ENCODE measurements at places on chromosomes 7 and 10. TPM values are rescaled to one million over a fixed set of nuclear protein-coding genes. Genes with fewer than 3 reads are reported as not detected.
A peak's percentile ranks its signal among the peaks of the same experiment; 100 is the strongest.

CACNB2 gene
- total RNA-seq = 23.9 TPM

DNA sequence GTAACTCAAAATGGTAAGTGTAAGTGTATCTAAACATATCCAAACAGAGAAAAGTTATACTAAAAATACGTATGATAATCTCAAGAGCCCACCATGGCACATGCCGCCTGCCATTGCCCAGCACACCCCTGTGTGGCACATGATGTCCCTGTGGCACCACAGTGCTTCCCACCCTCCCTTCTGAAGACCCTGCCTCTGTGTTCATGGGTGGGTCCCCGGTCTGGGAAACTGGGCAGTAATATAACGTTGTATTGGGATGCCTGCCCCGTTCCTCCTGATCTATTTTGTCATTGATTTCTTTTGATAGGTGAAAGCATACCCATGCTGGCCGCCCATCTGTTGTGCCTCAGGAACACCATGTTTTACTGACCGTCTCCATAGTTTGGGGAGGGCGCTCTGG, 296.8 kb upstream of the SHH start:
- H3K4me1 ChIP-seq = no peaks in the 10 kb centered on the region
- DNase-seq = no peak
- H3K27ac ChIP-seq = no peak overlapping the region
- no peak overlapping the region for H3K4me3 ChIP-seq
- no peaks in the 10 kb centered on the region for H3K27me3 ChIP-seq

- no peak overlapping the region for H3K4me3 ChIP-seq
- H3K27ac ChIP-seq = no peak overlapping the region
- H3K4me1 ChIP-seq = no peaks in the 10 kb centered on the region
Observed at GRCh38 chr10:65365878-65366277, 1560.0 kb upstream of the LRRTM3 start.

DNA sequence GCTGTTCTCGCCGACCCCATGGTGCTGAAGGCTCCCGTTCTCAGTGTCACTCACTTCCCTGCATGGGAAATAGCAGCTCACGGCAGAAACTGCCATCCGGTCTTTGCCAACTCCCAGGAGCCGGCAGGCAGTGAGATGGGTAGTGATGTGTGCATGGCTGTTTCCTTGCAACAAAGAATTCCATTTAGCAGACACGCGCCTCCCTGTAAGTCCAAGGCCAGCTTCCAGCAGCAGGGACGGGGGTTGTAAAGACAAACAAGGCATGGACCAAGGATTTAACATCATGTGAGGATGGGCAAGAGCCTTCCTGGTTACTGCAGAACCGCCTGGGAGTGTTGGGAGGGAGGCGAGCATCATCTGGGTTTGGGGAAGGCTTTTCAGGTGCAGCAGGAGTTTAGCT, 273.1 kb downstream of the GLRX3 start:
- H3K36me3 ChIP-seq = no peaks in the 10 kb centered on the region
- H3K27ac ChIP-seq = no peak overlapping the region
- H3K27me3 ChIP-seq = no peaks in the 10 kb centered on the region
- DNase-seq = no peak
- no peak overlapping the region for H3K4me3 ChIP-seq

RTKN2 gene
- total RNA-seq = 7.1 TPM

DNA sequence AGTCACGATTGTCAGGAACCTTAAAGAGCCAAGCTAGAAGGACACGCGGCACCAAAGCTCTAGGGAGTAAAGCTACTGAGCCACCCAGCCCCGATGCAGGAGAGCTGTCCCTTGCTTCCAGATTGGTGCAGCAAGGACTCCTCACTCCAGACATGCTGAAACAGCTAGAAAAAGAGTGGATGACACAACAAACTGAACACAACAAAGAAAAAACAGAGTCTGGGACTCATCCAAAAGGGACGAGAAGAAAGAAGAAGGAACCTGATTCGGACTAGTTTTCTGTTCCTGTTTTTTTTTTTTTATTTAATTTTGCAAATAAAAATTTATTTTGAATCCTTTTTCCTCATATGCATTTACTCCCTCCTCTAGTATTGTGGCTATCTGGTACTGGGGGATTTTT, 11.4 kb upstream of the HKDC1 start:
- H3K27ac ChIP-seq = no peak overlapping the region
- H3K4me1 ChIP-seq = no peaks in the 10 kb centered on the region
- no peak overlapping the region for H3K4me3 ChIP-seq
- no peak for DNase-seq
- no peaks in the 10 kb centered on the region for H3K27me3 ChIP-seq

- no peaks in the 10 kb centered on the region for H3K36me3 ChIP-seq
- H3K27me3 ChIP-seq = no peaks in the 10 kb centered on the region
- H3K4me3 ChIP-seq = no peak overlapping the region
Observed at GRCh38 chr7:38451840-38452239, 178.4 kb upstream of the TARP start.

GRCh38 chr7:46089281-46089680, 168.2 kb upstream of the IGFBP3 start:
- H3K36me3 ChIP-seq = no peaks in the 10 kb centered on the region
- H3K4me3 ChIP-seq = no peak overlapping the region
- H3K27ac ChIP-seq = no peak overlapping the region
- no peaks in the 10 kb centered on the region for H3K4me1 ChIP-seq
- no peaks in the 10 kb centered on the region for H3K27me3 ChIP-seq

FOXP2 gene
- total RNA-seq = 49.3 TPM

SPDYE2 gene
- total RNA-seq = 0.34 TPM

STAMBPL1 gene
- 24.5 TPM for total RNA-seq

EPO gene
- total RNA-seq = not detected

GRCh38 chr10:79430325-79430905, 15.0 kb downstream of the ZCCHC24 start:
- H3K4me1 ChIP-seq = peaks cover 4% of the 10 kb centered on the region
- H3K4me3 ChIP-seq = no peak overlapping the region
- peaks cover 20% of the 10 kb centered on the region for H3K36me3 ChIP-seq
- H3K27ac ChIP-seq = no peak overlapping the region
- H3K27me3 ChIP-seq = no peaks in the 10 kb centered on the region

- no peak overlapping the region for H3K27ac ChIP-seq
- H3K27me3 ChIP-seq = peaks cover 88% of the 10 kb centered on the region
- no peaks in the 10 kb centered on the region for H3K36me3 ChIP-seq
- H3K4me3 ChIP-seq = no peak overlapping the region
- DNase-seq = peak; percentile 83
Observed at GRCh38 chr7:27196287-27196767, 3.6 kb downstream of the HOXA13 start.

GRCh38 chr7:7761340-7761973, 43.0 kb upstream of the RPA3 start:
- peak; percentile 72 for DNase-seq
- no peaks in the 10 kb centered on the region for H3K36me3 ChIP-seq

NRAP gene
- total RNA-seq = not detected

RBM20 gene
- 1.0 TPM for total RNA-seq

DNA sequence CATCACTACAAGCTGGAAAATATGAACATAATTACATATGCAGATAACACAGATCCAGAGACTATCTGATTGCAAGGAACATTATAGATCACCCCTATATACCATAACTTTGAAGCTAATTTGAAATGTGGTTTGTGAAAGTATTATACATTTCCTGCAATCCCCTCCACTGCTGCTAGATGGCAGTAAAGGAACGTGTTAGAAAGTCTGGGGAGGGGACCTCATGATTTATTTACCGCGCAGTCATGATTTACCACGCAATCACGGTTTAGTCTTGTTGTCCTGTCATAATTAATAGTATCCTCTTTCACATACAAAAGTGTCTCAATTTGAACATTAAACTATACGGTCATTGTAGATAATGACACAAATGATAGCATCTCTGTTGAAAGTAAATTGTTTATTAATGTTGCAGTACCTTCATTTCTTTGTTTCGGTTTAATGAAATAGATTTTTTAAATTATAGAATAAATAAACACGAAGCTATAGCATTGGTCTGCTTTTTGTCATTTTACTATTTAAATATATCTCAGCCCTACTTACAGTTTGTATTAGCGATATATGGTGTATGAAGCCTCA, 145.3 kb upstream of the PRSS1 start:
- no peaks in the 10 kb centered on the region for H3K36me3 ChIP-seq
- H3K4me1 ChIP-seq = no peaks in the 10 kb centered on the region
- no peaks in the 10 kb centered on the region for H3K27me3 ChIP-seq
- peak; percentile 53 for DNase-seq

DNA sequence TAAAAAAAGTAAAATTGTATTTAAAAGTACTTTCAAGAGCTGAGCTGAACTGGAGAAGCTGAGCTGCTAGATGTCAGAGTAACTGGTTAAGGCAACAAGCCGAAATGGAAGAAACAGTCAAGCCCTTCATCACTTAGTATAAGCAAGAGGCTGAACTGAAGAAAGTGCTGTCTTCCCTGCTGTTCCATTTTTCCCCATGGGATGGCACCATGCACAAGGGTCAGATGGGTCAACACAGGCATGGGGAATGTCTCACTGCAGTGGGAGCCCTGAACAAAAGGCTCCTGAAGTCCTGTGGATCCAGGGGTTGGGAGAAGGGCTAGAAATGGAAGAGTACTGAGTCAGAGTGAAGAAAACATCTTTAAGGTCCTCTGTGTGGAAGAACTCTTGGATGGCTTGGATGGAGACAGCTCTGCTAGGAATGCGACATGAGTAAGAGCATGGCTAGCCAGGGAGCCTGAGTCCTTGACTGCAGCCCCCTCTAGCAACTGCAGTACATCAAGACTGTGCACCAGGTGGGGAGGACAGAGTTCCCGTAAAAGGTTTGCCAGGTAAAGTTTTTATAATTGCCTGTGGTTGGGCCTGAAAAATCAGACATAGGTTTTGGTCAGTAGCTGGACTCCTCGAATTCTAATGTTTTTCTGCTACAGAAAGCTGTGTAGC, 348.3 kb downstream of the GPR158 start:
- H3K27me3 ChIP-seq = no peaks in the 10 kb centered on the region
- H3K36me3 ChIP-seq = no peaks in the 10 kb centered on the region
- H3K4me1 ChIP-seq = no peaks in the 10 kb centered on the region

RNF133 gene
- total RNA-seq = 9.1 TPM

DNA sequence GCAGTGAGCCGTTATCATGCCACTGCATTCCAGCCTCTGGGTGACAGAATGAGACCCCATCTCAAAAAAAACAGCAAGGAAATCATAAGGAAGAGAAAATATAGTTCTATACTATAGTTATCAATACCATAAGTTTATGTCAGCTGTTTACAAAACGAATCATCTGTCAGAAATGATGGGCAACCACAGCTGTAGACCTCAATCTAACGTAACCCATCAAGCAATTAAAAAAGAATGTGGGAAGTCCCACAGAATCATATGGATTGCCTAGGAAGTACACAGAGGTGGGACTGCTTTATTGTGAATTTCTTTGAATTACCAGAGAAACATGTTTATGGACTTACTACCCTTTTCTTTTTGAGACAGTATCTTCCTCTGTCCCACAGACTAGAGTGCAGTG, 6.9 kb downstream of the NRBF2 start:
- DNase-seq = no peak
- peaks cover 6% of the 10 kb centered on the region for H3K36me3 ChIP-seq
- no peaks in the 10 kb centered on the region for H3K27me3 ChIP-seq
- H3K4me1 ChIP-seq = no peaks in the 10 kb centered on the region
- H3K27ac ChIP-seq = no peak overlapping the region

C10orf67 gene
- 2.3 TPM for total RNA-seq

TCERG1L gene
- not detected for total RNA-seq

DNA sequence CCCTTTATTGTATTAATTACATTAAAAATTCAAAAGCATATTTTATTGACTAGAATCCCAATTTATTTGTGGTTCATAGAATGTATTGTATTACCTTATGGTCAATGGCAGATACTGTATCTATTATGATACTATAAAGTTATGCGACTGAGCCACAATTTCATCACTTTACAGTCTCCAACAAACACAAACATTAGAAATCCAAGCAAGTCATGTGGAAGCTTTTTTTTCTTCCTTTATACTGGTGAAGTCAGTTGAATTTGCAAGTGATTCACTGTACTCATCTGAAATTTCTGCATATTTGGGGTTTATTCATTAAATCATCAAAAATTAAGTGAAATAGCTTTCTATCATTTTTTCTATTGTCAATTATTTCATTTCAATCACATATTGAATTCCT, 54.3 kb downstream of the BMPER start:
- H3K27me3 ChIP-seq = no peaks in the 10 kb centered on the region
- H3K36me3 ChIP-seq = peaks cover 17% of the 10 kb centered on the region
- H3K4me1 ChIP-seq = peaks cover 9% of the 10 kb centered on the region
- no peak overlapping the region for H3K27ac ChIP-seq
- H3K4me3 ChIP-seq = no peak overlapping the region

GRCh38 chr7:20795881-20796280, 9.2 kb upstream of the SP8 start:
- H3K4me3 ChIP-seq = no peak overlapping the region
- no peak overlapping the region for H3K27ac ChIP-seq
- H3K36me3 ChIP-seq = no peaks in the 10 kb centered on the region
- peaks cover 9% of the 10 kb centered on the region for H3K4me1 ChIP-seq
- peaks cover 14% of the 10 kb centered on the region for H3K27me3 ChIP-seq

GRCh38 chr7:23405240-23405618, 65.1 kb downstream of the IGF2BP3 start:
- no peaks in the 10 kb centered on the region for H3K36me3 ChIP-seq
- no peaks in the 10 kb centered on the region for H3K4me1 ChIP-seq
- no peaks in the 10 kb centered on the region for H3K27me3 ChIP-seq
- DNase-seq = no peak
- H3K27ac ChIP-seq = no peak overlapping the region

AGR2 gene
- 248 TPM for total RNA-seq

DNA sequence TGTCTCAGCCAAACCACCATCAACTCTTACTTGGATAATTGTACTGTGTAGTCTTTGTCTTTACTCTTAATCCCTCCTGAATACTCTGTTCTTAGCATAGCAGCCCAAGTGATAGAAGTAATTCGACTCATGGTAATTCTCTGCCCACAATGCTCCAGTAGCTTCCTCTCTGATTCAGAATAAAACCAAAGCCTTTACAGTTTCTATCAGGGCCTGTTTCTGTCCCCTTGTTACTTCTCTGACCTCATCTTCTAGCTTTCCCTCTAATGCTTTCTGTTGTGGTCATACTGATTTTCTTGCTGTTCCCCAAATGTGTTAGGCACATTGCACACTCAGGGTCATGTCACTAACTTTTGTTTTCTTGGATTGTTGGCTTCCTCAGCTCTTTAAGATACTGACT, 8.0 kb downstream of the ZNF518A start:
- DNase-seq = no peak
- H3K27ac ChIP-seq = no peak overlapping the region
- H3K4me3 ChIP-seq = no peak overlapping the region
- no peaks in the 10 kb centered on the region for H3K4me1 ChIP-seq
- no peaks in the 10 kb centered on the region for H3K27me3 ChIP-seq
- H3K36me3 ChIP-seq = peaks cover 36% of the 10 kb centered on the region

- H3K4me3 ChIP-seq = no peak overlapping the region
- H3K27ac ChIP-seq = peak overlapping the region; percentile 55
- no peaks in the 10 kb centered on the region for H3K4me1 ChIP-seq
- no peaks in the 10 kb centered on the region for H3K27me3 ChIP-seq
- DNase-seq = peak; percentile 62
Observed at GRCh38 chr7:101927802-101928201, 110.4 kb downstream of the CUX1 start.

Measured in lung (tissue), 17 donors.